GM20000 (cell line): ENCODE measurements at places on chromosomes 7 and 10.

GRCh38 chr10:59748834-59749233 is 4.4 kb downstream of the MRLN start:
- peak; percentile 17 for DNase-seq

- DNase-seq = no peak
Observed at GRCh38 chr7:130900471-130901076, 166.6 kb upstream of the KLF14 start.

GRCh38 chr7:151518105-151518946 is 1.4 kb downstream of the RHEB start:
- peak; percentile 29 for DNase-seq

- no peak for DNase-seq
Observed at GRCh38 chr7:113099284-113099919, 12.8 kb upstream of the GPR85 start.

- DNase-seq = no peak
Observed at GRCh38 chr10:692682-693351, 3.3 kb upstream of the DIP2C start.

GRCh38 chr7:3464900-3465622 is 164.0 kb downstream of the SDK1 start:
- no peak for DNase-seq

DNA sequence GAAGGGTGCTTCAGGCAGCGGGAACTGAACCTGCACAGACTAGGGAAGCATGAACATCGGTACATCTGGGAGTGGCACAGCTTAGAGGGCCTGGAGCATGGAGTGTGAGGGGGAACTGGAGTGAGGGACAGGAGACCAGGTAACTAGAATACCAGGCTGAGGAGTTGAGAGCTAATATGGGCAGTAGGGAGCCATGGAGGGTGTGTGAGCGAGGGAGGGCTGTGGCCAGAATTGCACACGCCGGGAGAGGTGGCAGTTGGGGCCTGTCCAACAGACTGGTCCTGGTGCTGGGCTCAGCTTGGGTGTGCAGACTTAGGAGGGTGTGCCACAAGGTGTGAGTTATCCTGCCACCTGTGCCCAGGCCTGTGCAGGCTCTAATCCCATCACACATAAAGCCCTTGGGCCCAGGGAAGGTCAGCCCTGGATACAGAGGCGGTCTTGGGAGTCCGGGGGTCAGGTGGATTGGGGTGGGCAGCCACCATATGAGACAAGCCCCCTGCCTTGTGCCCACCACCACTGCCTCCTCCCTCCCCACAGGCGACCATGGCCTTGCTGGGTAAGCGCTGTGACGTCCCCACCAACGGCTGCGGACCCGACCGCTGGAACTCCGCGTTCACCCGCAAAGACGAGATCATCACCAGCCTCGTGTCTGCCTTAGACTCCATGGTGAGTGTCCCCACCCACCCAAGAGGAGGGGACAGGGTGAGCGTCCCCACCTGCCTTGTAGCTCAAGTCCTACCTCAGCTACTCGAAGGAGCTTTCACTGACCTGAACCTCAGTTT is 54.0 kb downstream of the GTF2IRD1 start:
- no peak for DNase-seq

DNA sequence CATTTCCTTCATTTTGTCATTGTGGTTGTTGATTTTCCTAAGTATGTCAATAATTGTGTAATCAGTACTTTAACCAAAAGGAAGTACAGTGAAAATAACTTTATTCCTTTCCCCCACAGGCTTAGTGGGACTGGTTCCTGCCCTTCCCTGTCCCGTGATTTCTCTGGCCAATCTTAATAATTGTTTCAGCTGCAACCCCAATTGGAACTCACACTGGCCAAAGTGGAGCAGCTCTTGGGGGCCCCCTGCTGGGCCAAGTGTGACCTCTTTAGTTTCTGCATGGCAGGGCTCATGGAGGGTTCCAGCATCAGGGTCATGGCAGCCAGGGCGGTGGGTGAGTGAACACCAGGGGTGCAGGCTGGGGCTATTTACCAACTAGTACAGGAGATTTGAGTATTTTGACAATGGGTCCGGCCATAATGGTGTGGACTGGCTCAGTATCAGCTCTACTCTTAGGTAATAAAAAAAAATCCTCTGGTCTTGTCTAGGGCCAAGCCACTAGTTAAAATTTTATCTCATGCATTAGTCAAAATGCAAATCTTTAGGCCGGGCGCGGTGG is 31.7 kb downstream of the CYCS start:
- peak; percentile 77 for DNase-seq

DNA sequence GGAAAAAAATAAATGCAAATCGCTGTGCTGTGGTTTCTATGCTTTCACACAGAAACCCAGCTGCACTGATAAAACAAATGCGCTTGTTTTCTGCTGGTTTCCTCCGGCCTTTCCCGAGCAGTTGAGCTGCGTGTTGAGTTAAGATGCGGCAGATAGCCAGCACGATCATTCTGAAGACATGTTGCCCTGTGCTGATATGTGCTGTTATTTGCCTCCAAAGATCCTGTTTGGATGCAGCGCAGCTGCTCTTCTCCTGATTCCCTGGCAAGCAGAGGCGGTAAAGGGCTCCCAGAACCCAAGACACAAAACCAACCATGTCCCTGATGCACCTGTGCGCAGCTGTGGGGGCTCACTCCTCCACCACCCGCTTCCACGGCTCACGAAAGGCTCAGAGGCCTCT is 225.4 kb downstream of the PAXIP1 start:
- no peak for DNase-seq

- DNase-seq = no peak
Observed at GRCh38 chr7:106573738-106574137, 87.2 kb downstream of the CCDC71L start.

GRCh38 chr10:78747401-78748234 is 321.1 kb upstream of the ZMIZ1 start:
- no peak for DNase-seq

DNA sequence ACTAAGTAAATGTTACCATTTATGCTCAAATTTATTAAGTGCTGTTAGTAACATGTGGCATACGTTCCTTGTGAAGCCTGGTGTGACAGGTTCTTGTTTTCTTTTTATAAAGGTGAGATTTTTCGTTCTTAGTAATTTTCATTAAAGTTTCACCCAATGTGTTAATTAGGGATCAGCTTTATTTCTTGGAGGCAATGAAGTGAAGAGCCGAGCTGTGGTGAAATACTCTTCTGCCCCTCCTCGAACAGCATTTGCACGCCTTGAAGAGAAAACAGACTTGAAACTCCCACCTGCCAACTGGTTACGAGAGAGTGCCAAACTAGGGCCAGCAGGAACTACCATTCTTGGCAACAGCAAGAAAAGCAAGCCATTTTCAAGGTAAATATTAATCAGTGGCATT is 1.5 kb downstream of the EDRF1 start:
- DNase-seq = peak; percentile 25

- no peak for DNase-seq
Observed at GRCh38 chr7:79430391-79430790, 23.1 kb downstream of the MAGI2 start.

GRCh38 chr7:151121380-151122170 is 35.3 kb downstream of the AGAP3 start:
- DNase-seq = no peak

GRCh38 chr7:143507094-143507518 is 29.4 kb downstream of the TAS2R41 start:
- no peak for DNase-seq

DNA sequence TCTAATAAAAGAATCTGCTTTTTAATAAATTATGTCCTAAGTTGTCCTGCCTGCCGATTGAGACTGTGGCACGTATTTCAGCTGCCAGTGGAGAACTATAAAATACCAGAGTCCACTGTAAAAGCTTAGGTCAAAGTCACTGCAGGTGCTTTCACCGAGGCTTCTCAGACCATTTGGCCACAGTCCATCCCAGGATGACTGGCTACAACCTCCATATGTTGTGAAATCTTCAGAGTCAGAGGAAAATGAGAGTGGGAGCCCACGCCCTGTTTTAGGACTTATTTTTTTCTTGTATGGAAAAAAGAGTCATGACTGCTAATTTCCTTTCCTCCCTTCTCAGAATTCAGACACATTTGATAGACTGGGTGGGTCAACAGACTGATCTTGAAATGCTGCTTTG is 182.9 kb downstream of the ANK3 start:
- no peak for DNase-seq

- no peak for DNase-seq
Observed at GRCh38 chr7:13541326-13541725, 448.1 kb downstream of the ETV1 start.

DNA sequence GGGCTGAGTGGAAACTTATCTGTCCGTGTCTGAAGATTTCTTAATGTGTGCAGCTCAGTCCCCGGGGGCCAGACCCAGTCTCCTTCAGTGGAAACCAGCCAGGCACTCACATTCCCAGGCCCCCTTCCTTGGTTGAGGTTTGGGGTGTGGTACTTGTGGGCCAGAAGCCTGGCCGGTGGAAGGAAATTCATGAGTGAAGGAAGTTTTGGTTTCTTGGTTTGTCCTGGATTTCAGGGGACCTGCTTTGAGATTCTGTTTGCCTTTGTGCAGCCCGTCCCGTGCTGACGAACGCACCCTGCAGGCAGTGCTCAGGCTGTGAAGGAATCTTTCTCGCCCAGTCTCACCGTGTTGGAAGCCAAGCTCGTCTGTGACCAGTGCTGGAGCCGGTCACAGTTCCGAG is 2.9 kb downstream of the INPP5A start:
- DNase-seq = no peak

DNA sequence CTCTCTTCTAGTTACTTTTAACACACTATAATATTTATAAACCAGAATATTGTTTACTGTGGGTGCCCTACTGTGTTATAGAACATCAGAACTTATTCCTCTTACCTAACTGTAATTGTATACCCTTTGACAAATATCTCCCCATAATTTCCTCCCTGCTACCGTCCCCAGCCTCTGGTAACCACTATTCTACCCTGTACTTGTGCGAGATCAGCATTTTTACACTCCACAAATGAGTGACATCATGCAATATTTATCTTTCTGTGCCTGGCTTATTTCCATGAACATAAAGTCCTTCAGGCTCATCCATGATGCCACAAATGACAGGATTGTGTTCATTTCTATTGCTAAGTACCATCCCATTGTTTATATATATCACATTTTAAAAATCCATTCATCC is 139.8 kb upstream of the RSU1 start:
- no peak for DNase-seq

GRCh38 chr10:70337201-70337651 is 45.2 kb downstream of the LRRC20 start:
- no peak for DNase-seq

DNA sequence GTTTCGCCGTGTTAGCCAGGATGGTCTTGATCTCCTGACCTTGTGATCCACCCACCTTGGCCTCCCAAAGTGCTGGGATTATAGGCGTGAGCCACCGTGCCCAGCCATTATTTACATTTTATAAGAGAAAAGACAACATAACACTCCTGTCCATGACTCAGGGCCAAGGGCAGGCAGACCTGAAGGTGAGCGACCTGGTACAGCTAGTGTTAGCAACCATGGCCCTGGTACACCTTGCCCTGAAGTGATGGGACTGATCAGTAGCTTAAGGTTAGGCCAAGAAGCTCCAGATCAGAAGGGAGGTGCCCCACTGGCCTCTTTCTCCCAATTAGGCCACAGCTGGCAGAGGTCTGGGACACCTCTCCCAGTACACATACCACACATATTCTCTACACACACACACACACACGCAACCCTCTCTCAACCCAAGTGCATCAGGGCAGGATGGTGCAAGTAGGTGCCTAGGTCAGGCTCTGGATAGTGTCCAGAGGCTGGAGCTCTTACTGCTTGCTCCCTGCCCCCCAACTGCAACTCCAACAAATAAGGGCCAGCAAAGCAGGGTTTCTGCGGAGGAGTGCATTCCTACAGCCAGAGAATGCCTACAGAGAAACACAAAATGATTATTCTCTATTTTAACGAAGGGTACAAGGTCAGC is 43.8 kb downstream of the DPCD start:
- no peak for DNase-seq

- peak; percentile 69 for DNase-seq
Observed at GRCh38 chr10:30413996-30414576, 19.9 kb upstream of the MAP3K8 start.
